EH (cell line): ENCODE measurements at places on chromosomes 5 and 9.

DNA sequence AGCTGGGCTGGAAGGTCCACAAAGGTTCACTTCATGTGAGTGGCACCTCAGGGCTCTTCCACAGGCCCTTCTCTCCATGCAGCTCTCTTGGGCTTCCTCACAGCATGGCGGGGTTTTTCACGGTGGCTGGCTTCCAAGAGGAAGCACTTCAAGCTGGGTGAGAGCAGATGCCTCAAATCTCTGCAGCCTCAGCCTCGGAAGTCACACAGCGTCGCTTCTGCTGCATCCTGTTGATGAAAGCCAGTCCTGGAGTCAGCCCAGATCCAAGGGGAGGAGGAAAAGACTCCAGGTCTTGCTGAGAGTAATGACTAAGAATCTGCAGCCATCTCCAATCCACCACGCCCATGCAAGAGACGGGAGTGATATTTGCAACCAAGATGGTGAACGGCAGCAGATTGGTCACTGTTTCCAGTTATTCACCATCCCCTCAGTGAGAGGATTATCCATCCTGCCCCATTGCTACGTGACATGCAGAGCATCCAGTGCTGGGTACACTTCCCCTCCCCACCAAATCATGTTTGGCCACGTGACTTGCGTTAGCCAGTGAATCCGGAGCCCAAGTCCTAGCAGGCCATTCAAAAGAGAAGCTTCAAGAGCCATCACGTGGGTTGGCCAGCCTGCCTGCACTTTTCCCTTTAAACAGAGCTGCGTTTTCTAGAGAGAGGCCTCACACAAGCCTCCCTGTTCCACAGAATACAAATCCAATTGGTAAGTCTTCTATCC is 173.9 kb downstream of the C9orf50 start:
- no peak for DNase-seq

- peak; percentile 15 for DNase-seq
These were observed 6.1 kb downstream of the SAR1B start for GRCh38 chr5:134626369-134627014.

- no peak for DNase-seq
These were observed 19.7 kb downstream of the HMGXB3 start for GRCh38 chr5:150020249-150020648.

DNA sequence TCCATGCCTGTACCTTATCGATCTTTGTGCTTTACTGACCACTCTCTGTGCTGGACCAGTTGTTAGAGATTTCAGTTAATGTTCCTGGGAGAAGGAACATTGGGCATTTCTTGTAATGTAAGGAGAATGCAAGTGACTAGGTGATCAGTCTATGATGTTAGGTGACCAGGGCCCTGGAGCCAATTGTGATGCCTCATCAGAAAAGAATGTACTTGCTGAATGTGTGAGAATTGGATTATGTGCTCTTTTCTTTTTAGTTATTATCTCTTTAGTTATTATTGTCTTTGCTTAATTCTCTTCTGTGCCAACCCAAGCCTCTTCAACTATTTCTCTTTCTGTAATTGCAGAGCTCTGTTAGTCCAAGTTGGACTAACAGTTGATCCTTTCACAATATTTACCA is 92.9 kb downstream of the LRRC70 start:
- DNase-seq: no peak

GRCh38 chr5:147804334-147804733 is 21.8 kb upstream of the JAKMIP2 start:
- no peak for DNase-seq
